Caudate nucleus (tissue), 63 donors: ENCODE measurements at places on chromosomes 3 and 15.

DNA sequence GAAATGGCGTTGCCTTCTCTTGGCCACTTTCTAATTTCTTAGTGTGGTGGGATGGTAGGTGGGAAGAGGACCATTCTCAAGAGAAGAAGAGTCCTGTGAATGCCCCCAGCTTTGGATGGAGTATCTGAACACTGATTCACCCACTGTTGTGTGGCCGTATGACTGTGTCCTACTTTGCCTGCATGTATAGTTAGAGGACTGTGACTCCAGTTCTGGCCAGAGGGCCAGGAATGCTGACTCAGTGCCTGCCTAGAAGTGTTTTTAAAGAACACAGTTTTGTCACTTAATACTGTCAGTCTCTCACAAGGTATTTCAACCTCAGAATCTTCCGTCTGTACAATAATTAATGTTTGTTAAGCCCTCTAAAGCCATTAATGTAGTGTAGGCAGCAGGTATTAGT lies 2.1 kb downstream of the SEC61A1 start:
- DNase-seq: no peak

DNA sequence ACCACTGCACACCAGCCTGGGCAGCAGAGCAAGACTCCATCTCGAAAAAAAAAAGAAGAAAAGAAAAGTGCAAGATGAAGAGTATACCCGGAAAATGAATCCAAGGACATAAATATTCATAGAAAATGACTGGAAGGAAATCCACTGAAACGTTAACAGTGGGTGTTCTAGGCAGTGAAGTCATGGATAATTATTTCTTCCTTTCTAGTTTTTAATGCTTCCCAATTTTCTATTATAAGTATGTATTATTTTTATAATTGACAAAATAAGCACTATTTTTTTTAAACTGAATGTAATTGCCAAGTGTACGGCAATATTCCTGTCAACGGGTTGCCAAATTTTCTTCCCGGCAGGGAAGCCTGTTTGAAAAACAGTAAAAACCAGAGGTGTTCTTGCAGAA lies 37.4 kb upstream of the MGLL start:
- no peak for DNase-seq

DNA sequence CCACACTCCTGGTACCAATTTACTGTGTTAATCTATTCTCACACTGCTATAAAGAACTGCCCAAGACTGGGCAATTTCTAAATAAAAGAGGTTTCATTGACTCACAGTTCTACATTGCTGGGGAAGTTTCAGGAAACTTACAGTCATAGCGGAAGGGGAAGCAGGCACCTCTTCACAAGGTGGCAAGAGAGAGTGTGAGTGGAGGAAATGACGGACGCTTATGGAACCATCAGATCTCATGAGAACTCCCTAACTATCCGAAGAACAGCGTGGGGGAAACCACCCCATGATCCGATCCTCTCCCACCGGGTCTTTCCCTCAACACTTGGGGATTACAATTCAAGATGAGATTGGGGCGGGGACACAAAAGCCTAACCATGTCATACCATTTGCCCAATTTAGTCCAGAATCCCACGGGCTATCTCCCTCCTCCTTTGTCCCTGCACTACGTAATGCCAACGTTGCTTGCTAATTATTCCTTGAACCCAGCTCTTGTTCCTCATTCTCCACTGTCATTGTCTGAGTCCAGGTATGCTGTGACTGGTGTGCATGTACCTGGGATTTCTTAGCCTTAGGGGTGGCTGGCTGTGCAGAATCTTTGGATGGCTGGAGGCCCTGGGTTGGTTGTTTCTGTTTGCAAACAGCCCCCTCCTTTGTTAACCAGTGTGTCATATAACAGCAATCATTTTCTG lies 3.4 kb downstream of the PIGZ start:
- DNase-seq: no peak

DNA sequence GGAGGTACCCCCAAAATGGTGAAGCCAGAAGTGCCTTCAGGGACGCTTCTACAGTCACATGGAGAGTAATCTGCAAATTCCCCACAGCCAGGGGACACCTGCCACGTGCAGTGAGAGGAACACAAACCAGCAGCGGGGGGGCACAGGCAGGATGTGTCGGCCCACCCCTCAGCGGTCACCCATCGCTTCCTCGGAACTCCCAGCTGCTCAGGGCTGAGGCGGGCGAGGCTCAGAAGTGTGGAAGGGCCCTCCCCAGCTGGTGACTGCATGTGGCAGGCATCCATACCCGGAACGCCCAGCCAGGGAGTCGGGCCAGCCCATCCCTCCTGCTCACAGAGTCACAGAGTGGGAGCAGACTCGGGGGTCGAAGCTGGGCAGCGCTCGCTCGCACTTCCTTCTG lies 63.7 kb downstream of the SLC12A8 start:
- no peak for DNase-seq

GRCh38 chr3:168457954-168458539 lies 362.3 kb upstream of the GOLIM4 start:
- DNase-seq: no peak

DNA sequence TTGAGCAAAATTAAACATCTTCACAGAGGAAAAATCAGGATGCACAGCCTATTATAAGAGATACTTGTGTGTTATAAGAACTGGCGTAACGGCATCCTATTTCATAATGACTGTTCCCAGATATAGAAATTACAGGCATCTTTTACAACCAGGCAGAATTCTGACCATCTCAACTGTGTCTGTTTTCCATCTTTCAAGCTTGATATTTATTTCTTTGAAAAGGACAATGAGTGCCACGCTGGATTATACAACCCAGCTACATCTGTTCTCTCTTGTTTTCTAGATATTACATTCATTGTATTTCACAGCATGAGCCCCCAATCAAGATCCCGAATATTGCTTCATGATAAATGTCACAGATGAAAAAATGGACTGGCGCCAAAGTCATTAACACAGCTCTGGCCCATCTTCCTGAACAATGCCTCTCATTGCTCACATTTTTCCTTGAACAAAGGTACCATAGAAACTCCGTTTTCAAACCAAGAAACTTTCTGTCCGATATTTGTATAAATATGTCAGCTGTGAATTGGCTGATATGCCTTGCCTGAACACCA lies 420.6 kb downstream of the TBL1XR1 start:
- no peak for DNase-seq

DNA sequence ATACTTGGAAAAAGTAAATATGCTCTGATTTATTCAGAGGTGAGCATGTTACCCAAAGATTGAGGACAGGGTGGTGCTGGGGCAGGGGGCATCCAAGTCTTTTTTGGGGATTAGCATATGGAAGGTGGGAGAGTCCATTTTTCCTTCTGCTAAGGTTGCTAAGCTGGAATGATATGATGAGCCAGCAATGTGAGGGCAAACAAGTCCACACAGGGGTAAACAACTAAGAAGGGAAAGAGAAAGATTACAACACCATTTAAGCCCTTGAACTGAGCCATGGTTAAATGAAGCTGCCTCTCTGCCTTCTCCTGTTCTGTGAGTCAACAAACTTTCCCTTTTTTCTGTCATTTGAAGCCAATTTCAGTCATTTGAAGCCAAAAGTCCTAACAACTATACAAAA lies 89.0 kb downstream of the RPL22L1 start:
- no peak for DNase-seq

GRCh38 chr3:45950131-45950530 lies 6.9 kb downstream of the CXCR6 start:
- no peak for DNase-seq

DNA sequence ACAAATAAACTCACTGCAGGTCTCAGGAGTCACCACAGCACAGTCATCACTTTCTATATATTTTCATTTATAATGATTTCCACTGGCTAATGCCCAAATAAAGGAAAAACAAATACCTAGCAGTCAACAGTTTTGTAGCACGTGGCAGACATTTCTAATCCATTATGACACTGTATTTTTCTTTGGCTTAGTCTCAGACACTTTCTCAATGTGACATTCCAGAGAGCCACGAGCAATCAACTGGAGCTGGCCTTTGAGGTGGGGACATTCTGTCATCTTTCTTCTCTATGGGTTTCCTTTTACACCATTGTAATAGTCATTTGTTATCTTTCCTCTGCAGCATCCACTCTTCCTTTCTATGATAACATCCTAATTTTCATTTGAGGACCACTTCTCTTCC lies 119.7 kb downstream of the WNT5A start:
- DNase-seq: no peak

DNA sequence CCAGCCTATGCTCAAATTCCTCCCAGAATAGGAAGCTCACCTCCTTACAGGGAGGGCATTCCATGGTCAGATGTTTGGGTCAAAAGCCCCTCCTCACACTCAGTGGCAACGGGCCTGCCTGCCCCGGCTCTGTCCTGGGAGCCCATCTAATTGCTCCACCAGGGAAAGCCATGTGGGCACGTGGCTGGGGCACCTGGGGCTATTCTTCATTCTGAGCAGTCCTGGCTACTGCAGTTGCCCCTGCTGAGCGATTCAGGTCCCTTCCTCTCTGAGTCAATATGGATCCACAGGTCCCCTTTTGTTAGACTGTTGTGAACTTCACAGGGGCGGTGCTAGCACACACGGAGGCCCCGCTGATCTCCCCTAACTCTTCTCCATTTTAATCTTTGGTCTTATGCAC lies 39.4 kb downstream of the TPRA1 start:
- no peak for DNase-seq

DNA sequence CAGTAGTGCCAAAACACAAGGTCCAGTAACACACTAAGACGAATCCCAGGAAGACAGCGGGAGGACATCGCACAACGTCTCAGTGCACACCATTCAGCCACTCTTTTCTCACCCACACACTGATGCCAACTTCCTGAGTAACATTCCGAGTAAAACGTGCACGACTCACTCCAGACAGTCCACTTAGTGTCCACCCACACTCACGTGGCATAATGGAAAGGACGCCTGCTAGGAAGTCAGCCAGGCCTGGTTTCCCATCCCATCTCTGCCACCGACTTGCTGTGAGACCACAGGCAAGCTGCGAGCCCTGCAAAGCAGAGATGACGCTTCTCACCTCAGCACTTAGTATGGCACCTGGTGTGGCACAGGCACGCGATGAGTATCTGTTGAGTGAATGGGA lies 36.8 kb upstream of the VGLL4 start:
- no peak for DNase-seq

DNA sequence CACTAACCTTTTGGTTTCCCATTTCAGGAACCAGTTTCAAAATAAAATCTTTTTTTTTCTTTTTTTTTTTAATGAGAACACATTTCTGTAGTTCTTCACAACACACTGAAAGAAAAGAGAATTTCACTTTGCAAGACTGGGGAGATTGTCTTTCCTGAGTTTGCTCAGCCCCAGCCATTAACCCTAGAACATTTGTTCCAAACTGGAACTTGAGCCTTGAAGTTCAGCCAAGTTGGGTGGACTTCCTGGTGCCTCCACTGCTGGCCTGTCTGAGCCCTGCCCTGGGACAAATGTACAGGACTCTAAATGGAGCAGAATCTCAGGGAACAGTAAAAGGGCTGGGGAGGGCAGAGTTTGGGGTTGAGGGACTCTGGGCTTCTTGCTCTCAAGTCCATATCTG lies 196.4 kb upstream of the LPP start:
- no peak for DNase-seq

GRCh38 chr15:92899601-92899947 lies 550 bp upstream of the CHD2 start:
- no peak for DNase-seq

DNA sequence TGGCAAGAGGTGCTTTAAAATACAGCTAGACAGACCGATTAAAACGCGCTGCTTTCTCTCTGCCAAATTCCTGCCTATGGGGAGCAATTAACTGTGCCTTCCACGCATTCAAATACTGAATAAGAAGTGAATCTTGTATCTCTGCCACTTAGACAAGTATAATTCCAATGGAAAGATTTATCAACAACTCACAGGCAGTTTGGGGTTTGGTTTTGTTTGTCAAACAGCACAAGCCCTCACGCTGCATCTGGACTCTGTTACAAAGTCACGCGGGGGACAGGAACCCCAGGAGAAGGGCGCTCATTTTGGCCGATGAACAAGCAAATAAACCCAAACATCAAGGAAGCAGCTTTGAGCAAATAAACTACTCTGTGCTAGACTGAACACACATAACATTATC lies 61.8 kb upstream of the TMCO5A start:
- no peak for DNase-seq

DNA sequence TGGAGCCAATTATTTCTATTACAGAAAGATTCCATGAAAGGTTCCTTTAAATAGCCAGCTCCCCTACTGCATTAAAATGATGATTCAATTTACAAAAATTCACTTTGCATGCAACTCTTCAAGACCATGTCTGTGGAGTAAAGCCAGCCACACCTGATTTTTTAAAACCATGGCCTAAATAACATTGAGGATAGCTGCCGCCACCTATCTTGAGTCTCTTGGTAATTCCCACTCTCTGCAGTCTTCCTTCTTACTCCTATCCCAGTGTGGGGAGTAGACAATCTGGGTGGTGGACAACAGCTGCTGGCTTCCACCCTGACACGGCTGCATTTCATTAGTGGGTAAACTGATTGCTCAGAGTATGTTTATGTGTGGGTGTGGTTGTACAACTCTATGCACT lies 10.7 kb downstream of the LRTM1 start:
- DNase-seq: no peak

DNA sequence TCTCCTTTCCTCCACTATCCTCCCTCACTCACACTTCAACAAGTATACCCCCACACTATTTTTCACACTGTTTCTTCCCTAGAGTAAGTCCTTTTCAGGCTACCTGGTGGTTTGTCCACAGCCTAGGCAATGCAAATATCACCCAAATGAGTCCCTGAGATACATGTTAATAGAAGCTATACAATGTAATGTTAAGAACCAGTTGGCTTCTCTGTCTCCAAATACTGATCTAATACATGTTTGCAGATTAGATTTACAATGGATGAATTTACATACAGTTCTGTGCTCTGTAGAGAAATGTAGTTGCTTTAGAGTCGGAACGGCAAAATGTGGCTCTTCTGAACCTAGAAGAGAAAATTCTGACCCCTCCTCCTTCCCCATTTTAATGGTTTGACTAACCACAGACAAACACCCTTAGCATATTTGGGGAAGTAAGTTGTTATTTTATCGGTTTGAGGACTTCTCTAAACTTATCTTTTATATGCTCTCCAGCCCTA lies 63.6 kb upstream of the MBNL1 start:
- no peak for DNase-seq

- no peak for DNase-seq
Observed at GRCh38 chr3:122021811-122022401, at the start of gene ILDR1. TSS of gene ILDR1 (minus strand) at chr3:122022247. CDS start at chr3:122022077, 170 bp downstream.

GRCh38 chr3:170689893-170690660 lies 104.2 kb upstream of the SLC7A14 start:
- peak; percentile 39 for DNase-seq

- no peak for DNase-seq
Observed at GRCh38 chr3:66517241-66517640, 16.4 kb upstream of the LRIG1 start.

GRCh38 chr3:183911763-183912506 lies 27.3 kb upstream of the PARL start:
- no peak for DNase-seq

- no peak for DNase-seq
Observed at GRCh38 chr3:45214061-45214680, 11.9 kb downstream of the TMEM158 start.

DNA sequence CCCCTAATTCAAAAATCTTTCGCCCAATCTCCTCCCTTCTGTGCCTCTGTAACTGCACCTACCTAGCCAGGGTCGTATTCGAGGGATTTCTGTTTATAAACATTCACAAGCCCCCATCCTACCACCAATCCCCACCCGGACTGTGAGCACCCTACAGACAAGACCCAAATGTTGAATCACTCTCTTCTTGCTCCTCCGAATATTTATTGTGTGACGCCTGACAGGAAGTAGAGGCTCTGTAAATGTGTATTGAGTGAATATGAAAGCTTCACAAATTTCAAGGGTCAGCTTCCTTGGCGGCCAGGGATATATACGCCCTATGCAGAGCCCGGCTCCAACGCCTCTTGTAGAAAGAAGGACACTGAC lies 1.6 kb downstream of the BDH1 start:
- no peak for DNase-seq
